Activated CD4-positive, alpha-beta T cell treated with anti-CD3 and anti-CD28 coated beads, Interleukin-2, amount 10 ng/mL, durations not matched to agents 24 days and 14 days (primary cell): ENCODE measurements at places on chromosomes 6 and 20. TPM values are rescaled to one million over a fixed set of nuclear protein-coding genes. Genes with fewer than 3 reads are reported as not detected.

Gene VPS52
- total RNA-seq: 59.9 and 64.9 TPM in 2 replicates

Gene ZBTB12
- 3.7 and 4.6 TPM in 2 replicates for total RNA-seq

Gene DYNLT1
- 103 and 110 TPM in 2 replicates for total RNA-seq

Gene TOX2
- 1.4 and 2.6 TPM in 2 replicates for total RNA-seq

Gene SLC13A3
- total RNA-seq: not detected in 2 replicates

Gene EGFL8
- total RNA-seq: 8.6 and 9.7 TPM in 2 replicates

Gene LAMA4
- total RNA-seq: not detected in 2 replicates

Gene SLC35D3
- total RNA-seq: not detected in 2 replicates

Gene HLA-DQA2
- 0.45 and 0.65 TPM in 2 replicates for total RNA-seq

Gene MAP1LC3A
- total RNA-seq: 3.1 and 3.6 TPM in 2 replicates

Gene LZTS3
- total RNA-seq: 0.54 and 0.69 TPM in 2 replicates

Gene SNTA1
- 0.91 and 1.0 TPM in 2 replicates for total RNA-seq

Gene ARHGAP40
- total RNA-seq: not detected in 2 replicates

GRCh38 chr6:126650931-126651330 lies 311.0 kb downstream of the CENPW start:
- H3K36me3 ChIP-seq: no peaks in the 10 kb centered on the region
- H3K27ac ChIP-seq: no peak overlapping the region
- H3K27me3 ChIP-seq: no peaks in the 10 kb centered on the region
- no peak overlapping the region for H3K4me3 ChIP-seq
- no peak for DNase-seq

GRCh38 chr6:164534070-164534766 lies 775.2 kb downstream of the C6orf118 start:
- H3K36me3 ChIP-seq: no peaks in the 10 kb centered on the region
- no peak overlapping the region for H3K4me3 ChIP-seq
- H3K27ac ChIP-seq: no peak overlapping the region
- H3K27me3 ChIP-seq: no peaks in the 10 kb centered on the region

- no peak overlapping the region for H3K4me3 ChIP-seq
- no peak overlapping the region for H3K27ac ChIP-seq
- no peak for DNase-seq
- no peaks in the 10 kb centered on the region for H3K36me3 ChIP-seq
- peaks cover 18% of the 10 kb centered on the region for H3K27me3 ChIP-seq
Measured at GRCh38 chr6:150622941-150623874, 23.5 kb downstream of the PLEKHG1 start.

- no peak overlapping the region for H3K27ac ChIP-seq
- H3K4me3 ChIP-seq: peak overlapping the region; percentile 2
- peaks cover 30% of the 10 kb centered on the region for H3K4me1 ChIP-seq
Measured at GRCh38 chr20:383889-384288, 3.3 kb downstream of the TRIB3 start.

GRCh38 chr6:16625291-16626265 lies 135.7 kb downstream of the ATXN1 start:
- no peaks in the 10 kb centered on the region for H3K27me3 ChIP-seq
- H3K36me3 ChIP-seq: peaks cover 37% of the 10 kb centered on the region
- DNase-seq: no peak

DNA sequence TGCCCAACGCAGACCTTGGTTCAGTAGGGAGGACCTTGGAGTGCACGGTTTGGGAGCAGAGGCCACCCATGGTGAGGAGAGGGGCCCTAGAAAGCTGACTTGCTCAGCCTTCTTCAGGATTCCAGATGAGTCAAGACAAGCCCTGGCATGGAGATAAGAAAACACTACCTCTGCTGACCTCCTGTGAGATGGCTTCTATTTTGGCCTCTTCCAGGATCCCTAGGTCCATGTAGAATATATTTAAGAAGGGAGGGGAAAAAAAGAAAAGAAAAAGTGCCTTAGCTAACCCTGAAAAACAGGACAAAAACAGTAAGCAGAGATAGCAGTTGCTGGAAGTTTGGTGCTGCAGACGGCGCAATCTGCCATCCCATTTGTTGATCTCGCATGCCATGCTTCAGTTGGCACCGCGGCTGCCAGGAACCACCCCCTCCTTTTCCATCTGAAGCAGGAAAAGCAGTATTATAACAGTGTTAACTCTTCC lies 100.0 kb downstream of the ARMC2 start:
- DNase-seq: no peak
- no peak overlapping the region for H3K4me3 ChIP-seq
- no peaks in the 10 kb centered on the region for H3K36me3 ChIP-seq
- peaks cover 1% of the 10 kb centered on the region for H3K27me3 ChIP-seq
- no peak overlapping the region for H3K27ac ChIP-seq

DNA sequence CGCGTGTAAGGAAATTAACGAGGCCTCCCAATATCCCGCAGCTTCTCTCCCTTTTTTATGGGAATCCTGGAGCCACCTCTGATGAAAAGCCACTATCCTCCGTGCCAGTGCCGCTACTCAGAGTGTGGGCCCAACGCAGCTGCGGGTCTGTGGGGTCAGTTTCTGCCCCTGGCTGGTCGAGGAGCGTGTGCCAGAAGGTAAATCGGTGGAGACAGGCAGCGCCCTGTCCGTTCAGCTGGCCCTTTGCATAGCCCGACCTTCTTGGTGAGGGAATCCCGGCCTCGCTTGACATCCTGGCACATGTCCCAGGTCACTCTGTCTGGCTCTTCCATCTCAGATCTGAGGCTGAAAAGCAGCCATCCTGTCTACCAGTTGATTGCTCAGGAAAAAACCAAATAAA lies 4.6 kb downstream of the THBS2 start:
- no peak for DNase-seq
- no peak overlapping the region for H3K4me3 ChIP-seq
- H3K4me1 ChIP-seq: peaks cover 2% of the 10 kb centered on the region

GRCh38 chr6:33787346-33787953 lies 1.5 kb downstream of the LEMD2 start:
- H3K27ac ChIP-seq: peak overlapping the region; percentile 93
- peaks cover 32% of the 10 kb centered on the region for H3K36me3 ChIP-seq
- peak overlapping the region; percentile 88 for H3K4me3 ChIP-seq
- peaks cover 5% of the 10 kb centered on the region for H3K27me3 ChIP-seq
- DNase-seq: no peak
- peaks cover 40% of the 10 kb centered on the region for H3K4me1 ChIP-seq

DNA sequence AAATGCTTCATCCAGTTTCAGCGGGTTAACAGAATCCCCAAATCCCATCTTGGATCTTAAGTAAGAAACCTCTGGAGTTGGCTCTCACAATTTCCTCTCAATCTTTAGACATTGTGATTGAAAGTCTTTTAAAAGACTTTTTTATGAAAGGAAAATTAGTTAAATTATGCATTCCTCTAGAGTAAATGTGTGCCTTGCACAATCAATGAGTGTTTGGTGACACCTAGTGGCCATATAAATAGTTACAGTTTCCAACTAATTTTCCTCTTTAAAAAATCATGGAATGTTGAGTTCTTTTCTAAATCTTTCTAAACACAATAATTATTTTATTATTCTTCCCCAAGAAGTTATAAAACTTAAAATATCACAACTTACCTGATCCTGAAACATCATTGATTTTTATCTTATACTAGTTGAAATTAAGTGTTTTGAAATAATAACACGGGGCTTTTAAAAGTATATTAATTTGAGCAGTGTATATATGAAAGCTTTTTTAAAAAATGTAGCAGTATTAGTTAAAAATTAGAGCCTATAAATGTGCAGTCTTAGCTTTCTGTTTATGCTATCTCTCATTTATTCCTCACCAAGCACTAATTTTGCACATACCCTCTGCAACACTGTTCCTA lies 66.4 kb downstream of the PKHD1 start:
- H3K4me3 ChIP-seq: no peak overlapping the region
- no peaks in the 10 kb centered on the region for H3K4me1 ChIP-seq
- peaks cover 10% of the 10 kb centered on the region for H3K27me3 ChIP-seq
- no peaks in the 10 kb centered on the region for H3K36me3 ChIP-seq
- DNase-seq: peak; percentile 49
- H3K27ac ChIP-seq: no peak overlapping the region

DNA sequence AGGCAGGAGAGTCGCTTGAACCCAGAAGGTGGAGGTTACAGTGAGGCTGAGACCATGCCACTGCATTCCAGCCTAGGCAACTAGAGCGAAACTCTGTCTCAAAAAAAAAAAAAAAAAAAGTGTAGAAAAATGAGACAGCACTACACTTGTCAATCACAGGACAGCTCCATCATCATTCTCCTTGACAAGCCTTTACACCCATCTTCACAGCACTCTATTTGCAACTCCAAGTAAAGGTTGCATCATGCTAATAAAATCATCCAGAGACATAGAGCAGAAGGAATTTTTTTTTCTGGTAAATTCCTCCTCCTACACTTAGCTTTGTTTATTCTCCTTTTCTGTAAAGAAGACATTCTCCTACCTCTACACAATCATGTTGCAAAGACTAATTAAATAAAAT lies 791.0 kb upstream of the HS3ST5 start:
- no peak overlapping the region for H3K27ac ChIP-seq
- H3K4me3 ChIP-seq: no peak overlapping the region
- no peaks in the 10 kb centered on the region for H3K27me3 ChIP-seq
- no peaks in the 10 kb centered on the region for H3K4me1 ChIP-seq

GRCh38 chr6:160138839-160139419 lies 17.3 kb downstream of the SLC22A1 start:
- no peak overlapping the region for H3K27ac ChIP-seq
- no peaks in the 10 kb centered on the region for H3K36me3 ChIP-seq
- DNase-seq: no peak
- H3K4me3 ChIP-seq: no peak overlapping the region
- no peaks in the 10 kb centered on the region for H3K27me3 ChIP-seq

DNA sequence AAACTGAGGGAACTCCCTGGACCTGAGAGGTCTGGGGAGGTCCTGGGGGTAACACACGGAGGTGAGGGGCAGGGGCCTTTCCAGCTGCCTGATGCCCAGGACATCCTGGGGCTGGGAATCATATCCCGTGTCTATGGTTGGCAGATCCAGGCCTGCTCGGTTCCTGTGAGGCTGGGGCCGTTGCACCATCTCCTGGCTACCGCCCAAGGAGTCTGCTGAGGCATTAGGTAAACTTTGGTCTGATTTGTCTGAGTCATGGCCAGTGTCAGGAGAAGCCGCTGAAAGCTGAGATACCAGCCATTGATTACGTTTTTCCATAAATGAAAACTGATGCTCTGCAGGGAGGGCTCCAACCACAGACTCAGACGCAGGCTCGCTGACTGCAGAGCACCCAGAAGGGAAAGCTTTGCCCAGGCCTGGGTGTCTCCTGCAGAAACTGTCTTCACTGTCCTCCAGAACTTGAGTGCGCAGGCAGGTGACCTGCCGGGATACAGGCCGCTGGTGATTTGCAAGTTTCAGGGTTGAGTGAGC lies 14.2 kb downstream of the TRAF3IP2 start:
- H3K27me3 ChIP-seq: no peaks in the 10 kb centered on the region
- no peak overlapping the region for H3K4me3 ChIP-seq
- H3K27ac ChIP-seq: no peak overlapping the region
- H3K4me1 ChIP-seq: peaks cover 23% of the 10 kb centered on the region
- no peak for DNase-seq
- H3K36me3 ChIP-seq: peaks cover 33% of the 10 kb centered on the region

GRCh38 chr6:41737591-41738130 lies 2.3 kb upstream of the TFEB start:
- no peaks in the 10 kb centered on the region for H3K36me3 ChIP-seq
- H3K4me1 ChIP-seq: peaks cover 20% of the 10 kb centered on the region
- H3K27me3 ChIP-seq: peaks cover 2% of the 10 kb centered on the region
- no peak for DNase-seq
- no peak overlapping the region for H3K27ac ChIP-seq
- H3K4me3 ChIP-seq: no peak overlapping the region

GRCh38 chr20:13875265-13875811 lies 90.5 kb downstream of the NDUFAF5 start:
- H3K27ac ChIP-seq: no peak overlapping the region
- H3K4me1 ChIP-seq: no peaks in the 10 kb centered on the region
- no peaks in the 10 kb centered on the region for H3K27me3 ChIP-seq
- DNase-seq: no peak
- H3K4me3 ChIP-seq: no peak overlapping the region

DNA sequence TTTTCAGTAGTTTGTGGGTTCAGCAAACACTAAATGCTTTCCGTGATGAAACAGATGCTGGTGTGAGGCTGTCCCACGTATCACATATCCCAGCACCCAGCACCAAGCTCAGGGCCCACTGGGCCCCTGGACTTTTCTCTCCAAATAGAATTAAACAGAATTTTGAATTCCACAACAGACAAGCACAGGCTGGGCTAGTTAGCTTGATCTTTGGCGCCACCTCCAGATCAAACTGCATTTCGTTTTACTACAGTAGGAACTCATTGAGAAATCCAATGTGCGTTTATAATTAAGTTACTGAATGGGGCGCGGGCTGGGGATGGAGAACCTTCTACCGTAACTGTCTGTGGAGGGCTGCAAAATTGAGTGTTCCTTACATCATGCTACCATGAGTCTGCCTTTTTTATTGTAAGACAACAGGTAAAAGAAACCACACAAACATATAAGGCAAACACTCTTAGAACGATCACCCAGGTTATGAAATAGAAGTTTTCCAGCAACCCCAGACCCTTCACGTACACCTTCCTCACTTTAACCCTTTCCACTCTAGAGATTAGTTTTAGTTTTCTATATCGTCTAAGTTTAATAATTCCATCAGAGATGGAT lies 107.8 kb downstream of the ZFP64 start:
- peaks cover 8% of the 10 kb centered on the region for H3K36me3 ChIP-seq
- DNase-seq: peak; percentile 83
- H3K4me3 ChIP-seq: no peak overlapping the region
- H3K27me3 ChIP-seq: no peaks in the 10 kb centered on the region
- peaks cover 12% of the 10 kb centered on the region for H3K4me1 ChIP-seq

DNA sequence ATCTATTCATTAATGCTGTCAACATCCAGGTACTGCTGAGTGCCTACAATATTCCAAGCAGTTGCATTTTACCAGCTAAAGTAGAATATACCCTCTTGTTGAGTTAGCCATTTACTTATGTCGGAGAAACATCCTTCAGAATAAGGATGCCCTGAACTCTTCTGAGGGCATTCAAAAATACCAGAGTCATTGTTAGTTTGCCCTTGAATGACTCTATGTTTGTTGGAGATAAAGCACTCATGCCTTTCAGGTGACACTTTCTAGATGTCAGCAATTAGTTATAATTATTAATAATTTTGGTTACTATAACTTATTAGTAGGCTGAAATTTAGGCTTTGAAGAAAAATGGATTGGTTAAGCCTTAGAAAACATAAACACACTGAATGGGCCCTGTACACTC lies 286.2 kb upstream of the STXBP5 start:
- no peaks in the 10 kb centered on the region for H3K27me3 ChIP-seq
- H3K36me3 ChIP-seq: no peaks in the 10 kb centered on the region
- H3K4me1 ChIP-seq: peaks cover 11% of the 10 kb centered on the region
- H3K27ac ChIP-seq: no peak overlapping the region
- H3K4me3 ChIP-seq: no peak overlapping the region

- H3K36me3 ChIP-seq: no peaks in the 10 kb centered on the region
- no peak for DNase-seq
- H3K4me3 ChIP-seq: no peak overlapping the region
- no peak overlapping the region for H3K27ac ChIP-seq
- H3K27me3 ChIP-seq: no peaks in the 10 kb centered on the region
Measured at GRCh38 chr6:113246186-113246585, 611.0 kb upstream of the MARCKS start.

- H3K4me3 ChIP-seq: peak overlapping the region; percentile 37
- H3K36me3 ChIP-seq: peaks cover 10% of the 10 kb centered on the region
- H3K4me1 ChIP-seq: peaks cover 25% of the 10 kb centered on the region
- H3K27me3 ChIP-seq: no peaks in the 10 kb centered on the region
- no peak for DNase-seq
Measured at GRCh38 chr20:53162251-53162835, 190.2 kb downstream of the TSHZ2 start.
